ENCODE measurements at places on chromosomes 7 and 10.

DNA sequence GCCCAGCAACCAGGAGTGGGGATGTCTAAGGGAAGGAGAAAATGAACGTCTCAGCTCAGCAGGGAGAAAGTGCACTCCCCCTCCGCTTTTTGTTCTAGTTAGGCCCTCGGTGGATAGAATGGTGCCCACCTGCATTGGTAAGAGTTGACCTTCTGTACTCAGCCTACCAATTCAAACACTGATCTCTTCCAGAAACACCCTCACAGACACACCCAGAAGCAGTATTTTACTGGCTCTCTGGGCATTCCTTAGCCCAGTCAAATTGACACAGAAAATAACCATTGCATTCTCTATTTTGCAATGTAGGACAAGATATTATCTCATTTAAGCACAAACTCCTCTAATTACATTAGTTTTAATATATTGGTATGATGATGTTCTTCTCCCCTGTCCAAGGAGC is 106.1 kb upstream of the C7orf33 start:
- no peak for DNase-seq

DNA sequence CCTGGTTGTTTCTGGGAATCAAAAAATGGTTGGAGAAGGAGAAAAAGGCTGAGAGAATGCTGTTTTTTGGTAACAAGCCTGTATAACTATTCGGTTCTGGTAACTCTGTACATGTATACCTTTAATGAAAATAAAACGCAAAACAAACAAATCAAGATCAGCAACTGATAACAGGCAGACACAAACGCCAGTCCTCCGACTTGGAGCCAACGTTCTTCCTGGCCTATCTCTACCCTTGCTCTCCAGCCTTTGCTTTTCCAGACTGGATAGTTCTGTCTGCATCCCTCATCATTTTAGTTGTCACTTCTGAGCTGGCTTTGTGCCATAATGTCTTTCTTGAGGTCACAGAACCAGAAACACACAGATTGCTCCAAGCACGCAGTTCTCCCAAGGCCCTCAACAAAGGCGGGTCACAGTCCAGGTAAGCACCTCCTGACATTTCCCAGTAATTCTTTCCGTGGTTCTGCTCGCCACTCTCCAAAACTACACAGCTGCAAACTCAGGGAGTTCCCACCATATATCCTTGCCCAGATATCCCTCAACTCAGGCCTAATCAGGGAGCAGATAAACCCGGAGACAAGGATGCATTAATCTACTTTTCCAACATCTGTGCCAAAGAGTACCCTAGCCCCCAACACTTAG is 20.2 kb downstream of the HIP1 start:
- no peak for DNase-seq

DNA sequence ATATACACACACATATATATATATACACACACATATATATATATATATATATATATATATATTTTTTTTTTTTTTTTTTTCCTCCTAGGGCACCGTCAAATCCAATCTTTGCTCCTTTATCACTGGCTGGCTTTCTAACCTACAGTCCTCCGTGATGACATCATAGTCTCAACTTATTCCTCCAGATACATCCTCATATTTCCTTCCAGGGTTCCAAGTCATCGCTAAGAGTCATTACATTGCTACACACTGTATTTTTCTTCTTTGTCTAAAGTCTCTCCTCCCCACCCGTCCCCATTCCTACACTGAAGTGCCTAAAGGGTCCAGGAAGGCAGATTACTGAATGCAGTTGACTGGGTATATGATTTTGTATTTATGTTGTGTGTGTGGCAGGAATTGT is 1.1 kb upstream of the FAM200A start:
- DNase-seq = peak; percentile 19

GRCh38 chr10:99279626-99280111 is 44.0 kb upstream of the HPSE2 start:
- DNase-seq = peak; percentile 45

DNA sequence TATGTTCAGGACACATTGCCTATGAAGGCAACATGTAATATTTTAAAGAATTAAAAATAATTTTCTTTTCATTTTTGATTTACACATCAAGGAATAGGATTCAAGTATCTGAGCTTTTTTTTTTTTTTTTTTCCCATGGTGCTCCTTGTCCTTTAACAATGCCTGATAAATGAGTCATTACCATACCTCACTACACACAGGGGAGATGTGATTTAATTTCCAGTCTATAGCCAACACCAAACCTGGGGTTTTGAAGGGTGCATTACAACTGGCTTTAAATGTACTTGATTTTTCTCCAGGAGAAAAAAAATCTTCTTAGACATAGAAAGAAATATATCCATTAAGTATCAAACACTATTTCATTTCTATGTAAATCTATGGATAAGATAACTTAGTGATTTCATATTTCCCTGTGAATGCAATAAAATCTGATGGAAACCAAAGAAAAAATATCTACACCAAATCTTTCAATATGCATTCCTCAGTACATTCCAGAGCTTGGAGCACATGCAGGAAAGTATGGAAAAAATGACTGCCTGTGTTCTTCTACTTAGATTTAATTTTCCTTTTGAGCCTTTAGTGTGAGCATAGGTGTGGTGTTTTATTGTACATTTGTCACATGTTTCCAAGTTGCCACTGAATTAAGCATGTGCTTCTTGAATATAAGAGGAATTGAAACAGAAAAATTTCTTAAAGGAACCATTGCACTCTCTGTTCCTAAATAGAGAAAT is 204.8 kb upstream of the MEOX2 start:
- DNase-seq = no peak

DNA sequence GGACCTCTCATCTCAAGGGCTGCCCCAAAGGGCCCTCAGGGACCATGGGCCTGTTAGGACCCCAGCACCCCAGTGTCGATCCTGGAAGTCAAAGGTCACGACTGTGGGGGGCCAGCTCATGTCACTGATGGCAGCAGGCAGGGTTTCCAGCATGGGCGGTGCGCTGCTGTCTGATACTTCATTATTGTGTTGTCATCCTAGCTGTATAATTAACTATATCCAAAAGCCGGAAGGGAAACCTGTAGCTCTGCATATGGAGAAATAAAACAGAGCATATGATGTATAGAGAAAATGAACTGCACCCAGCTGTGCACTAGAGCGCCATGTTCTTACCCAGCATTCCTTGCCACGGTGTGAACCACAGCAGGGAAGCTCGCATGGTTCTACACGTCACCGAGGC is 196.3 kb downstream of the EBF3 start:
- DNase-seq = no peak

DNA sequence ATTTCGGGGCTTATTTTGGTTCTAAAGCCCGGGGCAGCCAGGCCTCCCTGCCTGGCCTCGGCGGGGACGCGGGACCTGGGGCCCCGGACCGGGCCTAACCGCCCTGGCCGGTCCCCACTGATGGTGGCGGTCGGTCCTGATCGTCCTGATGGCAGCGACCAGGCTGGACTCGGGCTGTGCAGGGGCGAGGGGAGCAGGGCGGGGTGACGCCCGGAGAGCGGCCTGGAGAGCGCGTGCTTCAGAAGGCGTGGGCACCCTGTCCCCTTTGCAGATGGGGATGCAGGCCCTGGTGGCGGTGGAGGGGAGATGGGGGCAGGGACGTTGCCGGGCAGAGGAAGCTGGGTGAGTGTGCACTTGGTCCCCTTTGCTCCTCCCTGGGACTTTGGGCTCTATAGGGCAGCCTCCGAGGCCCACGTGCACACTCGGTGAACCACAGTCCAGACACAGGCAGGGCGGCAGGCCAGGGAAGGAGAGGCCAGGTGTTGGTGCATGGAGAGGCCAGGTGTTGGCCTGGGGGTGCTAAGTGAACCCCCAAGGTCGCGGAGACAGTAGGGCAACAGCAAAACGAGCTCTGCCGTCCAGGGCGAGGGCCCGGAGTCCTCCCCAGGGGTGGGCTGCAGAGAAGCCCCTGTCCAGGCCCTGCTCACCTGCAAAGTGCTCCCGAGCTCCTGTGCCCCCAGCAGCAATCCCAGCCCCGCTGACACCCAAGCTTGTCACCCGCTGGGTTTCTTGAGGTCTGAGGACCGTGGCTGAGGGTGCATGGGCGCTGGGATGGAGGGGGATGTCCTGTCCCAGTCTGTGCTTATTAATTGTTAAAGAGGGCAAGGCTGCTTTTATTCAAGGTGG is 42.4 kb upstream of the FAM20C start:
- no peak for DNase-seq

DNA sequence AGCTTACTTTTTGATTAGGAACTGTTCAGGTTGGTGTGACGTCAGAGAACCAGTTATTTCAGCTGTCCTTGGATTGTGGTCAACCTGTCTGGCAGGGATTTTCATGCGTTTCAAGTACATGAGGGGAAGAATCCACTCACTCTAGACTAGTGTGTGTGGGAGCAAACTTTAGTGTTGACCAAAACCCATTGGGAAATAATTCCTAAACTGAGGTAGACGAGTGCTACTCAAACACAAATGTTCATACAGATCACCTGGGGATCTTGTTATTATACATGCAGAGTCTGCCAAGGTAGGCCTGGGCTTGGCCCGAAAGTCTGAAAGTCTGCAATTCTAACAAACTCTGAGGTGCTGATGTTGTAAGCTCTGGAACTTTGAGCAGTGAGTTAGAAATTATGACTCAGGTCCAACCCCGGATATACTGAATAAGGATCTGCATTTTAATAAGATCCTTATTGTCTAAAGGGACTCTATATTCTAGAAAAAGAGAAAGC is 111.1 kb upstream of the CREB5 start:
- DNase-seq = no peak

DNA sequence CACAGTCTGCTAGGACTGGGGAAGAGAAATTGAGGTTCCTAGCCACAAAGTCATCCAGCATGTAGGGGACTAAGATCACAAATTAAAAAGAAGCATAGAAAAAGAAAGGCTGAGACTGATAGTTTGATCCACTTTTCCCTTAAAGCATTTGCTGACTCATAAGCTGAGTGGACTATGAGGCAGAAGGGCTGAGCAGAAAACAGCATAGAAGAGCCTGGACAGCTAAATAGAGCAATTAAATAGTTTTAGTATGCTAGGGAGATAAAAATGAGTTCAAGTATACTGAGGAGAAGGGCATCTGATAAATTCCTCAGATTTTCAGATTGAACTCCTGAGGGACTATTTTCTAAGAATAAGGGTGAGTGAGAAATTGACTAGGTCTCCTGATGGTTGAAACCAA is 155.9 kb upstream of the EGR2 start:
- no peak for DNase-seq

- DNase-seq = no peak
These were observed 161.6 kb upstream of the MKLN1 start for GRCh38 chr7:131166066-131166465.

DNA sequence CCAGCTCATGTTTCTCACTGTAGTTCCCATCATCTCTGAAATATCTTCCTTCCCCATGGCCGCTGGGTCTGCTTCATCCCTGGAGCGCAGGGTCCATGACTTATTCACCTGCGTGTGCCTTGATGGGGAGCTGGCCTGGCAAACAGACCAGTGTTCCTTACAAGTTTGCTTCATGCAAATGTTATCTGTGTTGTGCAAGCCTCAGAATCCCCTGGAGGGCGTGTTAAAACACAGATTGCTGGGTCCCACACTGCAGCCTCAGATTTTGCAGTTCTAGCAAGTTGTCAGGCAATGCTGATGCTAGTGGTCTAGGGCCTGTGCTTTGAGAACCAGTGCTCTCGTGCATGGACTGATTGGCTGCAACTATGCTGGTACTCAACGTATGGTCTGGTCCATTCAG is 7.2 kb upstream of the DMBT1 start:
- no peak for DNase-seq

DNA sequence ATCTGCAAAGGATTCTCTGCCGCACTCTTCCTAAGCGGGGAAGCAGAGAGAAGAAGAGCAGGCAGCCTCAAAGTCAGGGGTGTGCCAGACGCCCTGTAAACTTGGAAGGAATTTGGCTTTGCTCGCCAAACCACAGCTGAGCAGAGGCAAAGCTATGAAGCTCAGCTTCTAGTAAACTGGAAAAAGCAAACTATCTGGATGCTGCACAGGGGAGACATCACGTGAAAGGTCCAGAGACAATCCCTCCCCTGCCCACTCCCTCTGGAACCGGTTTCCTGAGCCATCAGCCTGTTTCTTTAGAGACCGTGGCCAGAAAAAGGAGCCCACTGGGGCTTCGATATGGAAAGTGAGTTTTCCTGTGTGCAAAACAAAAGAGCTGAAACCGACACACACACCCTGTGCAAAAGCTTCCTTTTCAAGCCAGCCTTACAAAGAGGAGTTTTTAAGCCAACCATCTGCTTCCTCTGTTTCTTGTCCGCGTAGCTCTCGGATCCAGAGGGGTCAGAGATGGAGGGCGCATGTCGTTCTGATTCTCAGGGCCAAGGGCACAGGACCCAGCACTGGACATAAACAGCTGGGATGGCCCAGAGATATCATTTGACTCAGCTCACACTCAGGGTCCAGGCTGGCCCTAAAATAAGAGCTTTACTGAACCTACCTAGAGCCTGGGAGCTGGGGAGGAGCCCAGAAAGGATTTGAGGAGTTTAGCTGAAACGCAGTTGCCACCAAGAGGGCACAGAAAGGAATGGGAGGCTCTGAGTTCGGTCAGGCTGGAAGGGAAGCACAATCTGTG is 58.2 kb upstream of the DNAAF5 start:
- no peak for DNase-seq

DNA sequence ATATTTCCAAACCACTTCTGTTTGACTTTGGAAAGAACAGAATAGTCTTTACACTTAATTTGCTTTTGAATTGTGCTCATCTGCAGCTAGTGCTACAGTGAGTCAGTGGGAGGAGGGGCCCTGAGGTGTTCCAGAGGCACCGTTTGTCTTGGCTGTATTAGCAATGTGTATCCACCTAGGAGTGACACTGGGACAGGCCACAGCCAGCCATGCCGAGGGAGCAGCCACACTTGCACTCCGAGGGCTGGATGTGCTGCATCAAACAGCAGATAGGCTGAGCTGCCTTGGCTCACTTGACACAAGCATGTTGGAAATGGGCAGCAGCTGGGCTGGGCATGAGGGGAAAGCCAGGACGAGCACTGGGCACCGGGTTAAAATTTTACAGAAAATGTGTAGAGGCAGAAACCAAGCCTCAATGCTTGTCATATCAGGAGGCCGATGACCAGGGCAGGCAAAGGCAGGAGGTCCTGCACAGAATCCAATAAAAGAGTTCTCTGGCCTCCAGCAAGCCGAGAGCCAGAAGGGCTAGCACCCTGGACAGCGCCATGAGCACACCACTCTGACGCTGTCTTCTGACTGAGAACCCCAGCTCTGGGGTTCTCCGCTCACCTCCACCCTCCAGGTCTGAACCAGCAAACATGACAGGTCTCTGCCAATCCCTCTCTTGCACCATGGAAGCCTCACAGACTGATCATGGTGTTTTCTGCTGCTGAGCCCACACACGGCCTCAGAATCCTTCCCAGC is 163.3 kb downstream of the GRID1 start:
- peak; percentile 19 for DNase-seq

DNA sequence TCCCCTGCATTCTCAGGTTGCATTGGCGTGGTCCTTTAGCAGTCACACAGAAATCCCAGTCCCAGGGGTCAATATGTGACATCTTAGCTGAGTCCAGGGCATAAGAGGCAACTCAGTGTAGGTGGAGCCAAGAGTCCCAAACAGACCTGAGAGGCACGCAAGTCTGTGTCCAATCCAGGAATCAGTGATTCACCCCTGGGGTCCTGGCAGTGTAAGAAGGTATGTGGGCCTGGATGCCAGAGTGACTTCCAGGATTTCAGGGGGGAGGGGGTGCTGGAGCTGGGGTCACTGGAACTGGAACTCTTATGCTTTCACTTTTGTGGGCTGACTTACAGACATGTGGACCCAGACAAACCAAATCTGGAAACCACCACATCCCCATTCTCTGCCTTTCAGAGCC is 26.8 kb downstream of the FRMPD2 start:
- no peak for DNase-seq

All from DMS53 (cell line).